AG10803 (cell line): ENCODE measurements at places on chromosomes 1 and 21.

GRCh38 chr1:56584910-56585528 is 5.7 kb upstream of the PLPP3 start:
- peak; percentile 75 for DNase-seq

- peak; percentile 13 for DNase-seq
These were observed 24.1 kb downstream of the POGZ start for GRCh38 chr1:151435174-151435573.

GRCh38 chr1:162682013-162682419 is 49.8 kb downstream of the DDR2 start:
- DNase-seq: no peak

DNA sequence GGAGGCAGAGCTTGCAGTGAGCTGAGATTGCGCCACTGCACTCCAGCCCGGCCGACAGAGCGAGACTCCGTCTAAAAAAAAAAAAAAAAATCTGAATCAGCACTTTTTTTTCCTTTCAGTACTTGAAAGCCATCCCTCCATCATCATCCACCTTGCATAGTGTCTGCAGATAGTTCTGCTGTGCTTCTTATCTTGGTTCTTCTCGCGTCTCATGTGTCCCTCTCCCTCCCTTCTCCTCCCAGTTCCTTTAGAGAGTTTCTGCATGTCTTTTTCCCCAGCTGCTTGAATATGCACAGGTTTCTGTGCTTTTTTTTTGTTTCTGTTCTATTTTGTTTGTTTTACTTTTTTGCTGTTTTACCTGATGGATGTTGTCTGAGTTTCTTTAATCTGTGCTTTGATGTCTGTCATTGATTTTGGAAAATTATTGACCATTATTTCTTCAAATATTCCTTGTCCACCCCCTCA is 3.9 kb upstream of the COL18A1 start:
- no peak for DNase-seq

GRCh38 chr1:102420034-102420433 is 423.3 kb upstream of the OLFM3 start:
- no peak for DNase-seq

- DNase-seq: no peak
These were observed 58.5 kb downstream of the PLA2G4A start for GRCh38 chr1:186887203-186887602.

DNA sequence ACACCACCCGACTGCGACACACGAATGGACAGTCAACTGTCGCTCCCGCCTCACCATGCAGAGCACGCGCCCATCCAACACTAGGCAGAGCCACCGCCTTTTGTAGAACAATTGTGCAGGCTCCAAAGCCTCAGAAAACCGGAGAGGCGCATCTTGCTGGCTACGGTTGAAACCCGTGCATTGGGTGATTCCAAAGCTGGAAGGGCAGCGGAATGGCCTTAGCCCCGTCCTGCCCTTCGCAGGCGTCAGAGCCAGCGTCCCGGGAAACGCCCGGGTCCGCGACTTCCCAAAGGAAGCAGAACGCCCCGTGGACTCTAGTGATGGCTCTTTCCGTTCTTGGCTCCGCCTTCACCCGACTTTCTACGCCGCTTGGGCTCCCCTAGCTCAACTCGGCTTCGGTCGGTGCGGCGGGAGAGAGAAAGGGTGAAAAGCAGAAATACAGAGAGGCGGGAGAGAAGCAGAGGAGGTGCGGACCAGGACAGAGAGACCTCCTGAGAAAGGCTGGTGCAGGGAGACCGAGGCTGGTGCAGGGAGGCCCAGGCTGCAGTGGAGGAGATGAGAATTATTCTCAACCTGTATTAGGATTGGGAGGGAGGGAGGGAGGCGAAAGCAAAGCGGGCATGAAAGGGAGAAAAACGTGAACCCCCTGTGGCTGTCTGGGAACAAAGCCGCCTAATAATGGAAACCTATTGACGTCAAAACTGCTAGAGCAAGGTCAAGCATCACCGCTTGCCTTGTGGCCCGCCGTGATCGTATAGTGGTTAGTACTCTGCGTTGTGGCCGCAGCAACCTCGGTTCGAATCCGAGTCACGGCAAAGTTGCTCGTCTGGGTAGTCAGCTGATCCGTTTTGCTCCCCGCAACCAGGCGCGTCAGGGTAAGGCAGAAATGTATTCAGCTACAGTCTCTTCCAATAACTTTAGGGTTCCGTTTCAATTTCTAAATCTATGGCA is 99.5 kb downstream of the PRKAB2 start:
- DNase-seq: no peak

GRCh38 chr1:9990944-9991343 is 6.1 kb upstream of the RBP7 start:
- DNase-seq: no peak

- peak; percentile 100 for DNase-seq
These were observed 27.2 kb downstream of the ERI3 start for GRCh38 chr1:44327679-44328491.

- no peak for DNase-seq
These were observed 62.7 kb downstream of the CASZ1 start for GRCh38 chr1:10733474-10734366.

GRCh38 chr21:42661688-42662429 is 8.4 kb downstream of the PDE9A start:
- no peak for DNase-seq
